Stimulated activated CD4-positive, alpha-beta T cell treated with anti-CD3 and anti-CD28 coated beads, Interleukin-2, amount 100 ng/mL, for 48 hours (primary cell): ENCODE measurements at places on chromosomes 4 and X.

DNA sequence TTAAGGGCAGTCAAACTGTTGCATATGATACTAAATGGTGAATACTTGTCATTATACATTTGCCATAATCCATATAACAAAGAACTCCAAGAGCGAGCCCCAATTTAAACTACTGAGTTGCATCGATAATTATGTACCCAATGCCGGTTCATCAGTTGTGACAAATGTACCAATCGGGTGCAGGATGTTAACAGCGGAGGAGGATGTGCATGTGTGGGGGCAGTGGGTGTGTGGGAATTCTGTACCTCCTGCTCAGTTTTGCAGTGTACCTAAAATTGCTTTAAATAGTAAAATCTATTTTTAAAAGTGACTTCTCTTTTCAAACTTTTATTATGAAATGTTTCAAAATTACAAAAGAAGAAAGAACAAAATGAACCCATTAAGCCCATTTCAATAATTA is 20.8 kb upstream of the CDS1 start:
- no peak for DNase-seq

DNA sequence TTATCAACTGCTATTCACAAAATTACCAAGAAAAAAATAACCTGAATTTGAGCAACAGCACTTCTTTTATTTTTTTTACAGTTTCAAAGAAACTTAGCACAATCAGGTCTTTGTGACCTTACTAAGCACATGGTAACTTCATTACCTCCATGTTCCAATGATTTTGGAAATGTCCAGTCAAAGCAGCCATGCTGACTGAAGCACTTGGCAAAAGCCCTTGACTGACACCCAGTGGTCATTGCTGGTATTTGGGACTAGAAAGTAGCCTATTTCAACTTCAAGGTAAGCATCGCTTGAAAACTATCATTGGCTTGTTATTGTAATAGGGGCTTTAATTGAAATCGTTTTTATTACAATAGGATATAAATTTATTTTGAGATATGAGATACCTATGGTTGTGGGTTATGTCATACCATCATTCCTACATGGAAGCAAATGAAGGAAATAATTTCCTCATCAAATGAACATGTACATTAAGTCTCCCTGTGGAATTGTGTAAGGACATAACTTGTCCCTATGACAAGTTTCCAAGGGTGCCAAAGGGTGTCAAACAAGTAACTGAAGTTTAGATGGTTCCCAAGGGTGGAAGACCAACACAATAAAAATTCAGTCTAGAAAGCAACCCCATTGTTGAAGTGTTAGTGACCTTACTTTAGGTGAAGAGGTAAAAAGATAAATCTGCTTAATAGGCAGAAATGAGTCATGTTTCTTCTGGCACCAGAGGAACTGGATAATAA is 15.2 kb upstream of the ANXA10 start:
- DNase-seq, result peak; percentile 43

- no peak for DNase-seq
Measured at GRCh38 chr4:27684610-27685011, 824.0 kb downstream of the STIM2 start.

GRCh38 chr4:166777760-166778159 is 456.5 kb downstream of the SPOCK3 start:
- DNase-seq, result no peak

GRCh38 chrX:2638279-2638678 is 52.8 kb upstream of the CD99 start:
- no peak for DNase-seq

DNA sequence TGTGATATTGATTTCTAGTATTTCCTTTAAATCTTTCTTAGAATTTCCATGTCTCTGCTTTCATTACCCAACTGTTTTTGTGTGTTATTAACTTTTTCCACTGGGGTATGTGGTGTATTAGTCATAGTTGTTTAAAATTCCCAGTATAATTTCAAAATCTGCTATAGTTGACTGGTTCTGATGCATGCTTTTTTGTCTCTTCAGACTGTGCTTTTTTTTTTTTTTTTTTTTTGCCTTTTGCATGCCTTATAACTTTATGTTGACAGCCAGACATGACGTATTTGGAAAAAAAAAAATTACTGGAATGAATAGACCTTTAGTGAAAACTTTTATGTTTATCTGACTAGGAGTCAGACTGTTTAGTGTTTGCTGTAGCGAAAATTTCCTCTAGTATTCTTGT is 580.4 kb downstream of the ANKRD50 start:
- no peak for DNase-seq

GRCh38 chrX:18354369-18355223 is at the start of gene SCML2:
Gene SCML2 (minus strand): TSS chrX:18354688. CDS start chrX:18334071, 20,617 bp downstream.
- DNase-seq, result no peak

- no peak for DNase-seq
Measured at GRCh38 chr4:95363559-95363925, 185.2 kb downstream of the UNC5C start.

GRCh38 chrX:43448688-43449087 is 207.4 kb upstream of the MAOA start:
- no peak for DNase-seq

DNA sequence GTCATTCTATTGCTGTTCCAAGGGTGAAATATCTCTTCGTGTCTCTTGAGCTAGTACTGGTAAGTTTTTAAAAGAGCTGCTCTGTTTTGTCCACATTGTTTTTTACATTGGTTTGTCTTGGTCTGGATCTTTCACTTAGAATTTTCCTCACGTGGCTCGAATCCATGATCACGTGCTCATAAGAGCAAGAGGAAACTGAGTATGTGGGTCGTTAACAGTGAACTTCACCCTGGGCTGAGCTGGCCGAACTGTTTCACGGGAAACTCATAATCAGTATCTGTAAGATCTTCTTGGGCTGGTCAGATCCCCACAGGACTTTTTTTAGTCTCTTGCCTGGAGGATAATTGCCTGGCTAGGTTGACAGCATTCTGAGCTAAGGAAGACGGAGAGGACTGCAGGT is 77.8 kb upstream of the HELT start:
- DNase-seq, result no peak

GRCh38 chrX:7318241-7318640 is 170.3 kb upstream of the PUDP start:
- no peak for DNase-seq

- no peak for DNase-seq
Measured at GRCh38 chr4:152158225-152158624, 377.7 kb downstream of the FBXW7 start.

DNA sequence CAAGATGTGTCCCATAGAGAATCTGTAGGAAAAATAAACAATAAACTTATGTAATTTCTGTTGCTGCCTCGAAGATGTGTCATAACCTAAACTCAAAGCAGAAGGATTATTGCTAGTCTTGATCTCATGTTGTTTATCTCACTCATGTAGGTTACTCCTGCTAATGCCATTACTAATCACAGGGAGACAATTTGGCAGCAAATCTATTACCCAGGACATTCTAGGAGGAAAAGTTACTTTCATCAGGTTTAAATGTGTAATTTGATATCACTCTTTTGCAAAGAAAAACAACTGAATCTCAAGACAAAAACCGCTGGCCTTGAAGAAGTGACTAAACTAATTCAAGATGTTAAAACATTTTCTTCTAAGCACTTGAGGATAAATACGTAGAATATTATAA is 34.0 kb downstream of the LDOC1 start:
- DNase-seq, result no peak

DNA sequence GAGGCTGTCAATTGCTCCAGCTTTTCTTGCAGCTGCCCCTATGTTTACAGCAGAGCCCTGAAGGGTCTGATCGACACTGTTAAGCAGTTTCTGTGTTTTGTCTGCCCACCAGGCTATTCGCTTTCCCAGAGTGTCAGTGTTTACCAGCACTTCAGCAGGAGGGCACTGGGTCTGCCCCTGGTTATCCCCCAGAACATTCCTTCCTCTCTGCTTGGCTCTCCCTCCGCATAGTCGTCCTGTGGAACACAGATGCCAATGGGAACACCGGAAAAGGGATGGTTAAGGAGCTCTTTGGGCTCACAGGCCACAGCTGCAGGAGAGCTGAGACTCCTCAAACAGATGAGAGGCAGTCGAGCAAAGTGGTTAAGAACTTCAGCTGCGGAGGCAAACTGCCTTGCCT is 71.3 kb upstream of the FBXW7 start:
- no peak for DNase-seq

DNA sequence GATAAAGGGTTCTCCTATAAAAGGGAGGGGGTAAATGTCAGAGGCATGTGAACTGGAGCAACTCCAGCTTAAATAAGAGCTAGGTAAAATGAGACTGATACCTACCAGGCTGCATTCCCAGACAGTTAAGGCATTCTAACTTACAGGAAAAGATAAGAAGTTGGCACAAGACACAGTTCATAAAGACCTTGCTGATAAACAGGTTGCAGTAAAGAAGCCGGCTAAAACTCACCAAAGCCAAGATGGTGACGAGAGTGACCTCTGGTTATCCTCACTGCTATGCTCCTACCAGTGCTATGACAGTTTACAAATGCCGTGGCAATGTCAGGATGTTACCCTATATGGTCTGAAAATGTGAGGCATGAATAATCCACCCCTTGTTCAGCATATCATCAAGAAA is 13.1 kb upstream of the SULT1B1 start:
- no peak for DNase-seq

GRCh38 chrX:71953391-71953790 is 42.7 kb downstream of the NHSL2 start:
- no peak for DNase-seq

- no peak for DNase-seq
Measured at GRCh38 chrX:63661676-63662075, 123.3 kb downstream of the ARHGEF9 start.

GRCh38 chr4:127012549-127012948 is 620.2 kb upstream of the INTU start:
- DNase-seq, result no peak

DNA sequence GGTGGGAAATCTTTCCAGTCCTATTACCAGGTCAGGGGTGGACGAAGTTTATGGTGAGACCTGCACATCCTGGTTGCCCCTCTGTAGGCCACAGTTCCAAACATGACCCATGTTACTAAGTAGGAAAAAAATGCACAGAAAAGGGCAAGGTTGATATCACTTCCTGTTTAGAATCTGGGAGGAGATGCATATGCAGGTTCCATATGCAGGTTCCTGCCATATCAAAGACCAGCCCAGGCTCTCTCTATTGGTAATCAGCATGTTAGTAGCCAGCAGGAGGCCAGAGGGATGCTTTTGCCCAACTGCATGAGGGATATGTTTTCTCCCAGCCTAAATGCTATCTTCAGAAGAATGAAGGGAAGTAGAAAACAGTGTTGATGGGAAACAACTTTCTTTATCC is 657.2 kb downstream of the ANKRD50 start:
- no peak for DNase-seq

- DNase-seq, result no peak
Measured at GRCh38 chr4:32268863-32269262, 1548.7 kb downstream of the PCDH7 start.

DNA sequence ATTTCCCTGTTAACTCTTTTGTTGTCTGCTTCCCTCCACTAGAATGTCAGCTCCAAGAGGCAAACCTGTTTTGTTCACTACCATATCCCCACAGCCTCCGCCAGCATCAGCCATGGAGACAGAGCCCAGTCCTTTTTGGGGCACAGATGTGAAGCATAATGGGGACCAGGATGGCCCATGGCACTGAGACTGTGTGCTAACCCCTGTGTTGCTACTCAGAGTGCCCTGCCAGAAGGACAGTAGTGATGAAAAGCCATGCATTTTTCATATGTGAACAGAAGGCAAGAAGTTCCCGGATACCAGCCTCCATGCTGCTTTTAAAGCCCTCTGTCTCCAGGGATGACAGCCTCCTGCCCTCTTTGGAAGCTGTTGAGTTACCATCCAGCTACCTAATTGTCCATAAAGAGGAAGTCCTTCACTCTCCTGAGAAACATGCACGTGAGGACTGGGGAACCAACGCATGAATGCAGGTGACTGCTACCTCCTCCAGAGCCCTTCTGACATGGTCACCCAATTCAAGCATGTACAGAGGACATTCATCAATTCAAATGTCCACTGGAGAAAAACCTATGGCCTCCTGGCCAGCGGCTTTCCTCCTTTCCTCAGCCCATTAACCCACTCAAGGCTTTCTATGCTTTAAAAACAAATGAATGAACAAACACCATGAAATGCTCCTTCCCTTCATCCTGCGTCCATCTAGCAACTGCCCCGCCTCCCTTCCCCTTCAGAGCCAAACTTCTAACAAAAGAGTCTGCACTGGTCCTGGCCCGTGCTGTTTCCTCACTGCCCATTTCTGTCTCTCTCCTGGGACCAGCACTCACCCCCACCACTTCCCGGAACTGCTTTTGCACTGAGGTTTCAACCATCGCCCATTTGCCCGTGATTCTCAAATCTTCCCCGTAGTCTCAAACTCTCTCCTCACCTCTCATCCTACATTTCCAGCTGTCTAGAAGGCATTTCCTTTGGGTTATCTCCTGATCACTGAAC is 18.0 kb downstream of the PNMA6F start:
- no peak for DNase-seq

GRCh38 chr4:37073226-37073840 is 171.2 kb upstream of the NWD2 start:
- DNase-seq, result no peak

DNA sequence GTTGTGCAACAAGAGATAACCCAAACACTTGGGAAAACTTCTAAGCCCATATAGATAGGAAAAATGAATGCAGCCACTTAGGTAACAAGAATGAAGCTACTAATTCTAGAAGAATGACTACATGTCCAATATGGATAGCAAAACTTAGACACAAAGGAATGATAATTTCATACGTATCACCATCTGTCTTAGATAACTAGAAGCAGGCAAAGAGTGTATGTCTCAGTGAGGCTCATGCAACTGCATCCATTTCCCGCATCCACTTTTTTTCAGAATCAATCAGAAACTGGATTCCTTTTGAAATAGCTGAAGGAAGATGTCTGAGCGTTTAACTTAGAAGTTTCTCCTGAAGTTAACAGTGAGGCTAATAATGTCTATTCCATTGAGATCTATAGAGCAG is 408.7 kb upstream of the PITX2 start:
- no peak for DNase-seq

GRCh38 chr4:98341309-98341708 is 80.1 kb downstream of the RAP1GDS1 start:
- DNase-seq, result no peak

GRCh38 chr4:43277003-43277402 is 384.5 kb downstream of the GRXCR1 start:
- DNase-seq, result no peak

GRCh38 chrX:8927066-8927635 is 106.8 kb downstream of the FAM9B start:
- DNase-seq, result no peak

DNA sequence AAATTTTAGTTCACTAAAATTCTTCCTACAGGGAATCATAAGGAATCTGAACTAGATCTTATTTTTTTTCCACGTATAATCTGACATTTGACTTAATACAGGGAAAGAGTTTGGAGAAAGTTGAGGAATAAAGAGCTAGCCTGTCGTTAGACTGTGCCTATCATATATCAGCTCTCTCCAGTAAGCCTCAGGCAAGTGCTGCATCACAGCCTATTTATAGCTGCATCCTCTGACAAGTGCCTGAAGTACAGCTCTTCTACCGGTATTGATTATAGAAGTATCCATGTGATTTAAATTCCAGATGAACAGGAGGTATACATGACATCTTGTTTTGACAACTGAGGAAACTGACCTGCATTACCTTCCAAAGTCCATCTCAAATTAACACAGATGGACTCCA is 248.9 kb downstream of the TLL1 start:
- no peak for DNase-seq

- no peak for DNase-seq
Measured at GRCh38 chrX:20362268-20363267, 95.9 kb upstream of the RPS6KA3 start.

- DNase-seq, result no peak
Measured at GRCh38 chr4:125676583-125676982, 361.8 kb downstream of the FAT4 start.

GRCh38 chr4:38504396-38504715 is 159.6 kb upstream of the KLF3 start:
- no peak for DNase-seq
